Fibroblast of the conjunctiva (primary cell): ENCODE measurements at places on chromosomes 5 and 9.

DNA sequence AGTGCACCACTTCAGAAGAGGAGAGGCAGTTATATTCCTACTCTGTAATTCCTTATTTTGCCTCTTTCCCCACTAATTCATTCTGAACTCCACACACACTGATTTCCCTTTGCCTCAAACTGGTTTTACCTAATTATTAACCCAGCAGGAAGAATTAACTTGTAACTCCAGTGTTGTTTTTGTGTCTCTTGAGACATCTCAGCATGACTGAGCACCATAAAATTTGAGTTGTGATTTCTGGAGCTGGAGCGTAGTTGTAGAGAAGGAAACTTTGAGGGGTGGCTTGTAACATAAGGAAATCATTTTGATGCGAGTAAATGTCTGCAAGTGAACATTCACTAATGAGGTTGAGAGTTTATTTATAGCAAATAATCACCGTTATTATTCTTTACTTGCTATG is 265.2 kb downstream of the TMEM38B start:
- DNase-seq: no peak

GRCh38 chr9:70260606-70261005 is 1.8 kb downstream of the SMC5 start:
- no peak for DNase-seq

DNA sequence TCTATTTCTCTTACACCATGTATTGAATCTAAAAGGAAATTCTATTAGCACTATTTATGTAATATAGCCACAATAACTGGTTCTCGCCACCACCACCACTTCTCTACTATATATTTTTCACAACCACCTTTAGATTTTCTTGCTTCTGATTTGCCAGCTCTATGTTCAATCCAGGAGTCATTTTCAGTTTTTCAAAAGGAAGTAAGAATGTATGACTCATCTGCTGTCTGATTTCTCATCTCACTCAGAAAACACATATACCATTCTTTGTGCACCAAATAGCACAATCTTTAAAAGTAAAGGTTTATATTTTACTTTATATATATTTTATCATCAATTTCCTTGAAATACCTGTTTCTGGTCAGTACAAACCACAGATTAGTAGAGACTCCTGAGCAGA is 1127.5 kb downstream of the TAF11L14 start:
- no peak for DNase-seq

DNA sequence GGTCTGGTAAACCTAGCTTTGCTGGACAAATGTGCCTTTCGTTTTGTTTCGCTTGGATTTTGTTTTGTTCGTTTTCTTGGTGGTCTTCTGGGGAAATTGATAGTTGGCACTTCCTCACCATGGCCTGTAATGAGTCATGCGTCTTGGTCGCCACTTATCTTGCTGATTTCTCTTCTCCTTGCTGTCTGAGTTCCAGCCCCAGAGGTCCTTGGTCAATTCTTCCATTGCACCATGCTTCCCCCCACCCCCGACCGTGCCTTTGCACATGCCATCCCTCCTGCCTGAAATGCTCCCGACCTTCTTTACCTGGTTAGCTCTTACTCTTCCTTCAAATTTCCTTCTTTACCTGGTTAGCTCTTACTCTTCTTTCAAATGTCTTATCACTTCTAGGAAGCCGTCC is 168.7 kb upstream of the MSX2 start:
- no peak for DNase-seq

DNA sequence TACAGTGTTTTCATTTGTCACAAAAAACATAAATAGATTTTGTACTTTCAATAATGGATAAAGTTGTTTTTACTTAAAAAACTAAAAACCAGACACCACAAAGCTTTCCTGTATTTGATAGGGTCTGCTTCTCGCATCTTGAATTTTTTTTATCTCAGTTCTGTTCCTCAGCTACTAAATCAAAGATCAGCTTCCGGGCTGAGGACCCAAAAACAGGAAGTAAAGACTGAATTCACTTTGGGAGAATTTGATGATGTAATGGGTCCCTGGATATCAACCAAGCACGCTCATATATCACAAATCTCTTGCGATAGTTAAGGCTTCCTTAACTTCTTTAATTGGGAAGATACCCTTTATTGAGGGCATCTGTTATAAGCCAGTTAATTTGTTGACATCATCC is 24.1 kb downstream of the ITK start:
- DNase-seq: no peak

DNA sequence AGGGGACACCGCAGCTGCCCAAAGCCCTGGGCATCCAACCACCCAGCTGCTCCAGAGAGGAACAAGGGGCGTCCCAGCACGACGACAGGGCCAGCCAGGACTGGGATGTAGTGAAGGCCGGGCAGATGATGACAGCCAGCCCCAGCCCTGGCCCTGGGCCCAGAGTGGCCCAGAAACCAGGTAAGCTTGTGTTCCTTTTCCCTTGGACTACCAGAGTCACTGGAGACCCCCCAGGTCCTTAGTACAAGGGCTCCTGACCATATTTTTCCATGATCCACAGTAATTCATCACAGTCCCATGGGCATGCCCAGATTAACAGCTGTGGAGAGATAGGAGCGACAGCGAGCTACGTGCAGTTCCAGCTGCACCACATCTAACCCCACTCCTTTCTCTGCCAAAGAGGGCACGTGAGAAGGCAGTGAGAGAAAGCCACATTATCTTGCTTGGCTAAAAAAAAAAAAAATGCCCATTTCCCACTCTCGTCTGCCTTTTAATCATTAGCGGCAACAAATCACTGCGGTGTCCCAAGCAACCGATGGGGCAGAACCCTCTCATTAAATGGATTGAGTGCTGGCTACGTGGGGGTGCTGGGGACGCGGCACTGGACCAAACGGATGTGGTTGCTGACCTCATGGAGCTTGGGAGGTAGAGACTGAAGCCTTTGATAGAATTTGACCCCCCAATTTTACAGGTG is 21.7 kb upstream of the SYNPO start:
- DNase-seq: no peak

DNA sequence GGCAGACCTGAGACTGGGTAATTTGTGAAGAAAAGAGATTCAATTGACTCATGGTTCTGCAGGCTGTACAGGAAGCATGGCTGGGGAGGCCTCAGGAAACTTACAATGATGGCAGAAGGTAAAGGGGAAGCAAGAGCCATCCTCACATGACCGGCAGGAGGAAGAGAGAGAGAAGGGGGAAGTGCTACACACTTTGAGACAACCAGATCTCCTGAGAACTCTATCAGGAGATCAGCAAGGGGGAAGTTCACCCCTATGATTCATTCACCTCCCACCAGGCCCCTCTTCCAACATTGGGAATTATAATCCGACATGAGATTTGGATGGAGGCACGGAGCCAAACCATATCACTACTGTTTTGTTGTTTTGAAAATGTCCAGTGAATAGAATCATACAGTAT is 110.2 kb downstream of the DAPK1 start:
- no peak for DNase-seq

GRCh38 chr5:143776951-143777350 is 35.0 kb upstream of the HMHB1 start:
- DNase-seq: no peak

DNA sequence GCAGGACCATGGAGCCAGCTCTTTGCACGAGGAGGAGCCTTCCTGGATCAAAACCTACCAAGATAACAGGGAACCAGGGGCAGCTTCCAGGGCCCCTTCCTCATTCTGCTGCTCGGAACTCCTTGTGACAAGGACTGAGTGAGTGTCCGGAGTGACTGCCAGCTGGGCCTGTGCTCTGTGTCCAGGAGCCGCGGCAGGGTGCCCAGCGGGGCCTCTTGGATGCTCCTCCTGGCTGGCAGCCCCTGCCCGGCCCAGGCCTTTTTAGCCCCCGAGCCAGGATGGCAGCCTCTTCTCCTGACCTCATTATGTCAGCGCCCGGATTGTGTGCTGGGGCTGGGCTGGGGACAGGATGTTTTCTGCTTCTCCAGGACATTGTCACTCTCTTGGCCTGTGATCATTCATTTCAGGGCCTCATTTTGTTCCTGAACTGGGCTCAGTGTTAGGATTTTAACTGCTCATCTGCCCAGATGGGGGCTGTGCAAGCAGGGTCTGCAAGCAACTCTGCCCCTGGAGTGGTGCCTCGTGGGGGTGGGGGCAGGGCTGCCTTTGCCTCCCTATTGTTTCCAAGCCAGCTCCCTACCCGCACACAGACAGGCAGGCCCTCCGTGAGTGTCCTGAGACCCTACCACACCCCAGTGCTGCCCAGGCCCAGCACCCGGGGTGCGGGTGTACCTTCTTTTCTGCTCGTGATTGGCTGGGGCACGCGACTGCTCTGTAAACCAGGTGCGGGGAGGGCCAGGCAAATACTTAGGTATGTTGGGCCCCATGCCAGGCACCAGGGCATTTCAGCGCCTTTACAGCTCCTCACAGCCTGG is 161.6 kb downstream of the COL23A1 start:
- DNase-seq: no peak

DNA sequence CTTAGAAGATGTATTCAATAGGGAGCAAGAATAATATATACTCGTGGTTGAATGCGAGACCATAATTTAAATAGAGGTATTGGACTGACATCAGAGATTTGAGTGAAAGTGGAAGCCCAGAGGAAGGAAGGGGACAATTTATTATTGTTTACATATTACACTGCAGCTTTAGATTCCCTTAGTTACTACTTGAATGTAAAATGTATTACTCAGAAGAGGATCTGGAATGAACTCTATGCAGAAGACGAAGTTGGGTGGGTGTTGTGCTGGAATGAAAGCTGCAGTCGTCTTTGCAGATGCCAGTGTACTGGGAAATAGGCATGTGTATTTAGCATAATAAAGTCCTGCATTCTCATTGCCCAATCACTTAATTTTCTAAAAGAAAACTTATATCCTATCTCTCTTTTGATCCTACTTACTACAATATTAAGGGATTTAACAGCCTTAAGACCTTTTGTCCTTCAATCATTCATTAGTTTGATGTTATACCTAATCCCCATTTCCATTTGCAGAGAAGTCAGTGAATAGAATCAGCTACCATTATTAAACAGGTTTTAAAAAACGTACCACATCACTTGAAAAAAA is 570.7 kb upstream of the WWC1 start:
- DNase-seq: peak; percentile 14

- no peak for DNase-seq
These were observed 1.4 kb upstream of the QSOX2 start for GRCh38 chr9:136246849-136247550.

DNA sequence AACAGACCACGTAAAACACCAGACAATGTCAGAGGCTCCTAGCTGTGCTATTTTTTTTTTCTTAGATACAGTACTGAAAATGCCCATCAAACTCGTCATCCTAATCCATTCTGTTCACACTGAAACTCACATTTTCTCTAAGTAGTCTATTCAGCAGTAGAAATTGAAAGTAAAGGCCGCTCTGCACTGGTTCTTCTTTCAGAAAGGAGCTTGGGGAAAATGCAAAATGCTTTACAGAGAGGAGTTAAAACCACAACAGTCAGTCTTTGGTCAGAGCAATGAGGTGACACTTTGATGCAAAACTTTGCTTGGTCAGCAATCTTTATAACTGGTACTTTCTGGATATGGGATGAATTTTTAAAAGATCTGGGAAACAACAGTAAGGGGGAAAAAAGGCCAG is 43.8 kb upstream of the SUSD1 start:
- DNase-seq: no peak

DNA sequence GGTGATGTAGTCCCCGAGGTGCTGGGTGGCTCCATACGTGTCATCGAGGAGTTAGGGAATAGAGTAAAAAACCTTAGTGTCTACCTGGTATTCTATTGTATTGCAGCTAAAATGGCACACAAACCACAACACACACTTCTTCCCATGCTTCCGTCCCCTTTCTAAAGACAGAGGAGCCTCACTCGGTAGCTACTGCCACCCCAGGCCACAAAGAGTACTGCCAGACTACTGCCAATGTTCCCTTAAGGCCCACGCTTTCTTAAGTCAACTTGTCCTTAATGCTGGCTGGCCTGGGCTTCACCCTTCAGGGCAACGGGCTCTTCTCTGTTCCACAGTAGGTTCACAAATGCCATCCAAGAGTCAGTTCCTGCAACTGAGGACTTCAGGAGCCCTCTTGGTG is 673.0 kb downstream of the ELAVL2 start:
- no peak for DNase-seq

GRCh38 chr9:127065592-127065991 is 56.8 kb downstream of the ANGPTL2 start:
- no peak for DNase-seq

DNA sequence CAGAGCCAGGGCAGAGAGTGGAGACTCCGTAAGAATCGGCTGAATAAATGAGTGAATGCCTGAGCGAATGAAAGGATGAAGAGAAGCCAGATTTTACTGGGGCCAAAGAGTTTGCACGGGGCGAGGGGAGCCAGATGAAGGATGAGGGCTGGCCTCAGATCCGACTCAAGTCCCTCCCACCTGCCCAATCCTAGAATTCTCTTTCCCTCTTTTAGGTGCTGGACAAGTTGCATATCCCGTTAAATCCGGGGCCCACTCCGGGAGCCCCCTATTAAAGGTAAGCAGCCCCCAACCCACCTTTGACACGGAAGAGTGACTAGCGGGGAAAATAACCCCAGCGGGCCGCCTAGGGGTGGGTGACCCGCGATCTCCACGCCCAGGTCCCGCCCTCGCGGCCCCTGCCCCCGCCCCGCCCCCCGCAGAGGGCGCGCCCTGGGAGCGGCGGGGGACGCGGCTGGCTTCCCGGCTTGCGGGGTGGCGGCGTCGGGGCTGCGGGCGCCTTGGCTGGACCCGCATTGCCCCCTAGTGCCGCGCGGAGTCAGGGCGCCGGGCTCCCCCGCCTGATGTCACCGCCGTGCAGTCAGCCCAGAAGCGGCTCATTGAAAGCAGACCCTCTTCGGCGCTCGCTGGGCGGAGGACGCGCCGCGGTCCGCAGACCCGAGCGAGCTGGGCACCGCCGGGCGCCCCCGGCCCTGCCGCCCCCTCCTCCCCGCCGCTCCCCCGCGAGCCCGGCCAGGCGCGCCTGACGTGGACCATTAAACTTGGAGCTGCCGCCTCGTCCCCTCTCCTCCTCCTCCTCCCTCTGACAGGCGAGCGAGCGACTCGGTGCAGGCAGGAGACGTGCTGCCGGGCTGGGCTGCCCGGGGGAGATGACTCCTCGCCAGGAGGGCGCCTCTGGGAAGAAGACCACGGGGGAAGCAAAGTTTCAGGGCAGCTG is at the start of gene ADRA1B:
Gene ADRA1B (plus strand): TSS at position 579 of the 937 bp plus-strand sequence. CDS start 424 bp downstream, outside the sequence.
- DNase-seq: no peak

DNA sequence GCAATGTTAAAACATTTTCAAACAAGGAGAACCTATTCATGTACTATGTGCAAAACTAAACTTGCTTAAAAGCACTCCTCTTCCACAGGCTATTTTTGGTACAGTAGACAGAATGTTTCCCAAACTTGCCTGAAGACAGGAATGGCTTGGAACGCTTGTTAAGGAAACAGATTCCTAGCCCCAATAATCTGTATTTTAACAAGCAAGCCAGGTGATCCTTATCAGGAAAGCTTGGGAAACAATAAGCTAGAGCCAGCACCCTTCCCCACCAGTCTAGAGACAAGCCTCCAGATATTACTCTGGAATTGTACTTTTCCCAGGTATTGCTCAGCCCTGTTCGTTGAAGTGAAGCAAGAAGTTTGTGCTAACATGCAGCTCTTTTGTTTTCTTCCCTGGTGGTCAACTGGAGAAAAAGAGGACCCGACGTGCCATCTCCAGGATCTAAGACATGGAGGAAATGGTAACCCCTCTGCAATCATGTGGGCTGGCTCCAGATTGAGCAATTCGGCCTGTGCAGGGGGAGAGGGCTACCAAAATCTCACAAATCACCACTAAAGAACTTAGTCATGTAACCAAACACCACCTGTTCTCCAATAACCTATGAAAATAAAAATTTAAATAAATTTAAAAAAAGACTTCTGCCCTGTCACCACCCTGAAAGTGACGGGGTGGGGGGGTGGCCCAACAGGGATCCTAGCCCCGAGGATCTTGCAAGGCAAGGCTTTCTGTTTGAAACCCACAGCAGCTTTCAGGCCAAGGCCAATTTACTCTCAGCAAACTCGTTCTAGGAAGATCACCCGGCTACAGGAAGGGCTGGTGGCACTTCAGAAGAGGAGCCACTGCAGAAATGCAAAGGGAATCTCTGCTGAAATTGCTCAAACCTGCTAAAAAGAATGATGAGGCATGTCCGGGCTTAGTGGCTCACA is 48.6 kb downstream of the SHB start:
- no peak for DNase-seq
